Activated CD4-positive, alpha-beta T cell treated with anti-CD3 and anti-CD28 coated beads, Interleukin-2, amount 10 ng/mL, durations not matched to agents 24 days and 14 days (primary cell): ENCODE measurements at places on chromosomes 6 and 20.
A peak's percentile ranks its signal among the peaks of the same experiment; 100 is the strongest.

DNA sequence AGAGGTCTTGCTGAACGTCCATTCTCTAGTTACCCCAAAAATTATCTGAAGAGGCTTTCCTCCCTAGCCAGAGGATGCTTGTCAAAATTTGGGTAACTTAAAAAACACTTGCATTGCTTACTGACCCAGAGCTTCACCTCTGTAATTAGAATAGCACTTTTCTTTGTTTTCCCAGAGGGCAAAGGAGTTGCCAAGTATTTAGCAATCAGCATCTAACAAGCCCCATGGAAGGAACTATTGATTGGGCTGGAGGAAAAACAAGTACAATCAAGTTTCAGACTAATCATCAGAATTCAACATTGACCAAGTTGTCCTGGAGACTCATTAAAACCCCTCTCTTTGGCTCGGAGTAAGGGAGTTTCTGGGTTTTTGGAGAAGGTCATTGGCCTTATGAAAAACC lies 226.4 kb downstream of the TBC1D7 start:
- DNase-seq = peak; percentile 10

DNA sequence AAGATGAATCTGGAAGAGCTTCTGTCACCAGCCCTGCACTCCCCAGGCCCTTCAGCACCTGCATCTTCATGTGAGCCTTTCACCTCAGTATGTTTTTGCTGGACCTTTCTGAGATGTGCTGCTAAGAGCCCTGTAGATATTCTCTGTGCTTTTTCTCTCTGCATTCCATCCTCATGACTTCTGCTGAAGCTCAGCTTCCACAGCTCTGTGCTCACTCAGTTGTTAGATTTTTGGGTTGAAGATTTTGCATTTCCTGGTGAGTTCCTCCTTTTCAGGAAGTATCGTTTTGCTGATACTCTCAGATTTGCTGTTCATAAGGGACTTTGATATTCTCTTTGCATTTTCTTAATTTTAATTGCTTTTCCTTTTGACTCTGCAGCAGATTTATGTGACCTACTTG lies 18.3 kb downstream of the KIAA1586 start:
- DNase-seq = no peak

GRCh38 chr6:16473184-16473907 lies 235.0 kb downstream of the GMPR start:
- DNase-seq = peak; percentile 71

- no peak for DNase-seq
These were observed 64.7 kb downstream of the SASH1 start for GRCh38 chr6:148407372-148407771.

DNA sequence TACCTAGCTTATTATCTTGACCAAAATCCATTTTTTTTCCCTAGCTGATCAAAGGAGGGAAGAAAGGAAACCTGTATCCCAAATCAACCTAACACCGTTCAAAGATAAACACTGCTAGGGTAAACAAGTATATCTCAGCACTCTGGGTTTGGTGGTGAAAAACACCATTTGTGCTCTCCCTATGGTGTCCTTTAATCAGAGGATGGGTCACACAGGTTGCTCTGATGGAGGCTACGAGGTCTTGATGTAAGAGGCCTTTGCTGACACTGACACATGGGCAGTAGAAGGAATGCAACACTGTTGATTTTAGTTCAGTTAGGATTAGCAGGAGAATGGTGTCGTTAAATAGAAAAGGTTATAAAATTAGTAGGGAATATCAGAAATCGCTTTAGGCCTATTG lies 179.3 kb downstream of the HDGFL1 start:
- DNase-seq = no peak

DNA sequence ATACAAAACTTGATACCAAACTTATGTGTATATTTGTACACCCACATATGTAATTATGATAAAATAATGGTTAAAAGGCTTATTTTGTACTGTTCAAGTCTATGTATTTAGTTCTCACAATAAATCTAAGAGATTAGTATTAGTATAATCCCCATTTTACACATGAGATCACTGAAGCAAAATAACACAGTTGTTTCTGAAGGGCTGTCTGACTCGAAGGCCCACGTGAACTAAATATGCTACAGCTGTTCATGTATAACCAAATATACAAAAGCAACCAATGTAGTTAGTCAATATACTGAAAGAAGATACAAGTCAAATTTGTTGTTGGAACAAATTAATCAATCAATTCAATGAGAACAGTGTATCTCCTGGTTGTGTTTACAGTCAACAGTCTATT lies 959.2 kb downstream of the EPHA7 start:
- DNase-seq = no peak

GRCh38 chr20:33835615-33836172 lies 24.5 kb downstream of the CHMP4B start:
- no peak for DNase-seq

- peak; percentile 11 for DNase-seq
These were observed 429.9 kb upstream of the ARID1B start for GRCh38 chr6:156347246-156347645.

GRCh38 chr6:17458966-17459365 lies 65.6 kb downstream of the CAP2 start:
- DNase-seq = no peak

DNA sequence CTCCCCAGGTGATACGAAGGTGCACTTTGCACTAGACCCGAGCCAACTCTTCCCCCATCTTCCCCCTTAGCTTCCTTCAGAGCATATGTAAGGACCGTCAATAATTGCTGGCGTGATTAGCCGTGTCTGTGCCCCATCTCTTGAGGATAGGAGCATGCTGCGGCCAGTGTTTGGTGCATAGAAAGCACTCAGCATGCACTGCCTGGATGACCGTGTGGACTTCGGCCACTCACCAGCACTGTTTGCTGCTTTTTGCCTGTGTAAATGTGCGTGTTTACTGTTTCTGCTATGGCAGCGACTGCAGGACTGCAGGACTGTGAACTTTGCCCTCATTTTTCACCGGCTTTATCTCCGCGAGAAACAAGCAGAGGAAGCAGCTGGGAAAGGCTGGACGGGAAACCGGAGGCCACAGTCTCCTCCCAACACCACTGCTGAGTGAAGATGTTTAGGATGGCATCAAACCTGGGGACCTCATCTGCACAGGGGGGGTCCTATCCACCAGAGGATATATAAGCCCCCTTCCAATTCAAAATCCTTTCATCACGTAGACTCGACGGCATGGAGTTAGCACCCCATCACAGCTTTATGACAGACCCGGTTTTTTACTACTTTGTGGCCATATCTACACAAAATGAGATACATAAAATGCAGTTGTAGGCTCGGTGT lies 150.6 kb upstream of the AFDN start:
- no peak for DNase-seq

- peak; percentile 69 for DNase-seq
These were observed 23.0 kb upstream of the IL17A start for GRCh38 chr6:52162940-52163908.

GRCh38 chr6:119162134-119162775 lies 83.8 kb upstream of the FAM184A start:
- DNase-seq = no peak

DNA sequence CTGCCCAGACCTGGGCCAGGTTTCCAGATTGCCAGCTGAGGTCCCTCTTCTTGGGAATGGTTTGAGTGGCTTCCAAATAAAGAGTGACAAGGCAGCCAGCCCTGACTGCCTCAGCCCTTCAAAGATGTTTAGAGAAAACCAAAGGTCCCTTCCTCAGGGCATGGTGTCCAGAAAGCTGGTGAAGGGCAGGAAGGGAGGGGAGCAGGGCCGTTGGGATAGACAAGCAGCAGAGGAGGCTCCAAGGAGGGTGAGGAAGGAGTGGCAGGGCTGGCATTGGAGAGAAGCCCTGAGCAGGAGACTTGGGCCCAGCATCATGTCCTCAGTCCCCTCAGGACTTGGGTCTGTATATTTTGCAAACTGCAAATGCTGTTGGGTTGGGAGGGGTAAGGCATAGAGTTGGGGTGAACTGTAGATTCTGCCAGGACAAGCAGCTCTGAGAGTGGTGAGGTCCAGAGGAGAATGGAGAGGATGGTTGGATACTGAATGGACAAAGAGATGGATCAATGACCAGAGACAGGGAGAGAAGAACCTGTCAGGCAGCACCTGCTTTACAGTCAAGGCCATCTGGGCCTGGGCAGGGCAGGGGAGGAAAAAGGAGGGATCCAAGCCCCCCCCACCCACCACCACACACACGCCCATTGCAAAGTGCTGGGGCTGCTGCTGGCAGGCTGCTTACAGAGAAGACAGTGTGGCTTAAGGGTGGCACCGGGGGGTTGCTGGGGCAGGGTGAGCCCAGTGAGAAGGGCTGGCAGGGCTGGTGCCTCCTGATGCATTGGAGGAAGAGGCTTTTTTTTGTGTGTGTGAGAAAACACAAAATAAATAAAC lies 5.5 kb upstream of the DSN1 start:
- no peak for DNase-seq

GRCh38 chr6:166269301-166270039 lies 38.7 kb downstream of the PRR18 start:
- DNase-seq = no peak

DNA sequence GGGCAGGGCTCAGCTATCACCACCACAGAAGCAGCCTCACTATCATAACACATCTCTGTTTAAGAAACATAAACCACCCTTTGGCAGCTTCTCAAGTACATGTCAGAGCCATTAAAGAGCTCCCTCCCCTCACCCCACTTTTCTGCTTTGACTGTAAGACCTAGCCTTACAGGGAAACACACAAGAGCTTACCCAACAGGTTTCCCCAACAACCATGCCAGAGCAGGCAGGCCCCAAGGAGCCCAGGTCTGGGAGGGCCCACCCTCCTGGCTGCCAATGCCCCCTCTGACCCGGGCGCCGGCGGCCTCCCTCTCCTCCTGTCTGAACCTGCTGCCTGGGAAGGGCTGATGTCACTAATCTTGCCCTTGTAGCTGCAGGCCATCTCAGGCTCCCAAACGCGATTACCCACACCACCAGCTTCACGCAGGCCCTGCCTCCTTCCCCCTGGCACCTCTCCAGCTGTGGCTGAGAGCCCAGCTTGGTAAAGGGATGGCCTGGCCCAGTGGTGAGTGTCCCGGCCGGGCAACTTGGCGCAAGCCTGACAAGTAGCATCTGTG lies 402.0 kb downstream of the MAFB start:
- no peak for DNase-seq

DNA sequence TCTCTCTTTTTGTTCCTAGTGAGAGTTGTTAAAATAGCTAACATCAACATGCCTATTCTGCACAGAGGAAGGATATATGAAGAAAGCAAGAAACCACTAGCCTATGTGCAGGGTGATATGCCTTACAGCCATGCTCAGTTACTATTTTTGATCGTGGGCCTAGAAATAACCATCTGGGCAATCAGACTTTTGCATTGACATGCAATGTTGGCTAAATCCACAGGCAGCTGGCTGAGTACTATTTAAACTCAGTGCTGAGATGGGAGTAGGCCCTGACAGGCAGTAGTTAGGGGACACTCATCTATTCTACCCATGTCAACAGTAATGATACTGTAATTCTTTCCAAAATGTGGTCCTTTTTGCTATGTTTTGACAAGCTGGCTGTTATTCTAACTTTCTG lies 89.6 kb downstream of the HDGFL1 start:
- DNase-seq = no peak

- no peak for DNase-seq
These were observed 105.6 kb downstream of the CHD6 start for GRCh38 chr20:41512624-41513023.

DNA sequence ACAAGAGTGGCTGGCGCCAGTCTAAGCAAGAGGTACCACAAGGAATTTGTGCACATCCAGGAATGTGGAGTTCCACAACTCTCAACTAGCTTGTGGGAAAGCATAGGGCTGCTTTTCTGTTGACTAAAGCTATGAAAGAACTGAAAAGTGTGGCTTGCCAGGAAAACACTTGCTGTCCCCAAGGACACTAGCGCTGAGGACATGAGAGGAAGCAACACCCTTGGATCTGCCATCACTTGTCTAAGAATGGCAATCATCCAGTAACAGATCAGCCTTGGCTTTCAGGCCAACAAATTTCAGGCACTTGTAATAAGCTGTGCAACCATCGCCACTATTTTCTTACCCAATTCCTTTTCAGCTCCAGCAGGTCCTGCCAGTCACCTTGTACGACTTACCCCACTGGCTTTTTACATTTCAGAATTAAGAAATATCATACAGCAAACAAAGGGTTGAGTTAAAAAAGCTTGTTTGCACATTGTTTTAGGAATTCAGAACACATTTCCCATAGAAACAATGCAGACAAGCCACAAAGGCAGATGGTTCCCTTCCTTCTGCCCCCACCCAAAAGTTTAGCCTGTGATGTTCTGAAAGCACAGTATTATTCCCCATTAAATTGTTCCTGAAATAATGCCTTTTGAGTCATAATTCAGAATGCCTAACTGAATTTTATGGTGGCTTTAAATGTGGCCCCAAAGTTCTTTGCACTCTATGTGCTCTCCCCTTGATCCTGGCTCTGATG lies 57.9 kb upstream of the SSTR4 start:
- no peak for DNase-seq

DNA sequence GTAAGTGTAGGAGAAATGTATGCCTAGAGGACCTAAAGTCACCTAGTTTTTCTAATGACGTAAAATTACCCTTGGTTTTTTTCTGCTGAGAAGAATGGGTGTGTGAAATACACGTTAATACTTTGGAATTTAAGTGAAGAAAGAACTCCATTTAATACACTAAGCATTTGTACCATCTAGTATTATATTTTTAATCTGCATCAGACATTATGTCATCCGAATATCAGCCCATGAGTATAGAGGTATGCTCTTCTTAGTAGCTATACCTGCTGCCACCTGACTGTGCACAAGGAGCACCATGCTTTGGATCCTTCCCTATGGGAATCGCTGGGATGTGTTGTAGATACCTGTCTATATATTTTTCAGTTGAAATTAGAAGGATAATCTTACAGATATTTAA lies 106.4 kb downstream of the QKI start:
- no peak for DNase-seq

- no peak for DNase-seq
These were observed 6.8 kb upstream of the RBL1 start for GRCh38 chr20:37102571-37102970.

DNA sequence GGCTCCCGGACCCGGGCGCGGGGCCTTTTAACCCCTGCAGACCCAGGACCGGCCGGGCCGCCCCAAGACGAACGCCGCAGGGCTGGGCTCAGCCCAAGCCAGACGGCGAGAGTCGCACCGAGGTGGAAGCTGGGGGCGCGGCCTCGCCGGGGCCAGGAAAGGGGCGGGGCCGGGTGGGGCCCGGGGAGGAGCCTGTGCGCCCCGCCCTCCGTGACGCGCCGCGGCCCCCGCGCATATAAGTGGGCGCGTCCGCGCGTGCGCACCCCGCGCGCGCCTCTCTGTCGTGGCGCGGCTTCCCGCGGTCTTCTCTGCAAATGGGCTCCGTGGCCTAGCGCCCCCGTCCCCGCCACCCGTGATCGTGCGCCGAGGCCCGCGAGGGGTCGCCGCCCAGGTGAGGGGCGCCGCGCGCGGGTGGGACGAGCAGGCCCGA lies at the start of gene PPDPF:
PPDPF (plus strand) TSS at position 262 of the 430 bp plus-strand sequence. CDS start 544 bp downstream, outside the sequence.
- DNase-seq = peak; percentile 95

DNA sequence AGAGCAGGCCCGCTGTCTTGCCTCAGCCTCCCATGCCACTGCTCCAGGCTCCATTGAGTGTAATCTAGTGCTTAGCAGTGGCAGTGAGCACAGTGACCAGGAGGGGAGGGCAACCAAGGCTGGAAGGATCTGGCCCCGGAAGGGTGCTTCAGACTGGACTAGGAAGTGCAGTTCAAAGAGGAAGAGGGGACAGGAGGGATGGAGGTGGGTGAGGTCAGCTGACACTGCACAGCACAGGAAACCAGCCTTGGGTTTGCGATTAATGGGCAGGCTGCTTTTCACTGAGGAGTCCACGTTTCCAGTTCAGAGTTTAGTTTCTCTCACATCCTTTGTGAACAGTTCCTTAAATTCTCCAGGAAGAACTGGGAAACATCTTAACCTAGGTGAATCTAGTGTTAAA lies 46.9 kb downstream of the CDS2 start:
- no peak for DNase-seq
